ENCODE measurements at places on chromosomes 7 and 10. TPM values are rescaled to one million over a fixed set of nuclear protein-coding genes. Genes with fewer than 3 reads are reported as not detected.

The RGR gene
- not detected for total RNA-seq

The TBX20 gene
- 2.1 TPM for total RNA-seq

The AKR1C4 gene
- 0.25 TPM for total RNA-seq

The CFTR gene
- 130 TPM for total RNA-seq

The FBXL13 gene
- 0.43 TPM for total RNA-seq

The MSMB gene
- total RNA-seq: 4.0 TPM

The SPDYE11 gene
- total RNA-seq: not detected

The FAM25C gene
- total RNA-seq: not detected

The BICC1 gene
- 118 TPM for total RNA-seq

All from Caco-2 (cell line).